Left lobe of liver (tissue), 2 donors: ENCODE measurements at places on chromosomes 1 and 21. TPM values are rescaled to one million over a fixed set of nuclear protein-coding genes. Genes with fewer than 3 reads are reported as not detected.

DISP3 gene
- not detected for total RNA-seq

SLC30A7 gene
- 20.1 TPM for total RNA-seq

AMY2A gene
- total RNA-seq: 0.60 TPM

C1orf56 gene
- total RNA-seq: 4.3 TPM

CELA2B gene
- 0.83 TPM for total RNA-seq

AQP10 gene
- total RNA-seq: not detected

- DNase-seq: no peak
Measured at GRCh38 chr1:153030895-153031294, at the start of gene SPRR1B. Gene SPRR1B, plus strand, starts transcription at chr1:153031203. Its CDS starts 1,143 bp downstream, at chr1:153032346.

DNA sequence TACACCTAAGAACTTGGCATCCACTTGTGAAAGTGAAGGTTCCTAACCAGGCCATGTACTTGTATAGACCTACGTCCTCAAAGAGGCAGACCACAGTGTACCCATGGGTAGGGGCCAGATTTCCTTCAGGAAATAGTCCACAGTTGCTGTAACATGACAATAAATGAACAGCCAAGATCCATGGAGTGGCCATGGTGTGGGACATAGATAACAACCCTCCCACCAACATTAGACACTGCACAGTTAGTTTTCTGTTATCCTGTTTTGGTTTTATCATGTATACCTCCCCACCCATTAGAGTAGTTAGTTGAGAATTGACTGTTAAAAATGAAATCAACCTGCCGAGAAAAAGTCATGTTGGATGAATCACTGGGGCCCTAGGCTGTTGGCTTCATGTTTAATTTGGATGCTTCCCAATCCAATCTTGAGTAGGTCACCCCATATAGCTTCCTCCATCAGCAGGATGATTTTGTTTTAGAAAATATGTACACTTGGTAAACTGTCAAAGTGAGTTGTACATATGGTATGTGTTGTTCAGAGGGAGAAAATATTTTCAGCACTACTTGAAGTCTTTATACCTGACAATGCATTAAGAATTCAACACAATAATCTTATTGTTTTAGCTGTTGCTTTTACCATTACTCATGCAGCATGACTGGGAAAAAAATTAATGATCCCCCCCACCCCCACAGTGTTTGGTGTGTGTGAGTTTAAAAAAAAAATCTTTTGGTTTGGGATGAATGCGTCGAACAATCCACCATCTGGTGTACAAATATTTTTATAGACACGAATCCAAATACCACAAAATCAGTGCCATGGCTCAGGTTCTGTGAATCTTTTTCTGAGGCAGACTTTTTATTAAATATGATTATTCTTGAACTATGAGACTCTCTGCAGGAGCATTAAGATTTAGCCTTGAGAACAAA, 88.3 kb upstream of the ARHGAP29 start:
- no peak for DNase-seq

GRCh38 chr1:7339953-7340352, 431.1 kb upstream of the VAMP3 start:
- DNase-seq: no peak

DNA sequence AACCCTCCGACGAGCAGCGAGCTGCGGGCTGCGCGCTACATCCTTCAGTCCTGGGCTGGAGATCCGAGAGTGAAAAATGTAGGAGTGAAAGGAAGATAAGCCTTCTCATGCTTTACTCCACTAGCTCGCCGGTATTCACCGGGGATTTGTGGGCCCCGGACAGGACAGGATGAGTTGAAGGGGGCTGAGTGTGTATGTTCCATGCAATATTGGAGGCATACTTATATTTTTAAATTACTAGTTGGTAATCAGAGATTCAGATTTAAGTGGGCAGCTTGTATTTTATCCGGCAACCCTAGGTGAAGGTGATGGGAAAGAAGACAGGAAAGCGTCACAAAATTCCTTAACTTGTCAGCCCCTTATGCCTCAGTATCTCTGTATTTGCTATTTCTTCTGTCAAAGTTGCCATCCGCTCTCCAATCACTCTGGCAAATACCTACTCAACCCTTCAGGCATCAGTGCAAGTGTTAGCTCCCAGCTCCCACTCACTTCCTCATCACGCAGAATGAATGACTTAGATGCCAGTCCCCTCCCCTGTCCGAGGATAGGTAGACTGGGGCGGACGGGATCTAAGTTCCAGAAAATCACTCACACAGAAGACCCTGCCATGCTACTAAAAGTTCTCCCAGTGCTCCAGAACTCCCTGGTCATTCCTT, 503 bp upstream of the PIGM start:
- no peak for DNase-seq

GRCh38 chr1:99264201-99265021, at the start of gene PLPPR4:
Gene PLPPR4, plus strand, starts transcription at chr1:99264492. Its CDS starts 102 bp downstream, at chr1:99264594.
- DNase-seq: peak; percentile 54

DNA sequence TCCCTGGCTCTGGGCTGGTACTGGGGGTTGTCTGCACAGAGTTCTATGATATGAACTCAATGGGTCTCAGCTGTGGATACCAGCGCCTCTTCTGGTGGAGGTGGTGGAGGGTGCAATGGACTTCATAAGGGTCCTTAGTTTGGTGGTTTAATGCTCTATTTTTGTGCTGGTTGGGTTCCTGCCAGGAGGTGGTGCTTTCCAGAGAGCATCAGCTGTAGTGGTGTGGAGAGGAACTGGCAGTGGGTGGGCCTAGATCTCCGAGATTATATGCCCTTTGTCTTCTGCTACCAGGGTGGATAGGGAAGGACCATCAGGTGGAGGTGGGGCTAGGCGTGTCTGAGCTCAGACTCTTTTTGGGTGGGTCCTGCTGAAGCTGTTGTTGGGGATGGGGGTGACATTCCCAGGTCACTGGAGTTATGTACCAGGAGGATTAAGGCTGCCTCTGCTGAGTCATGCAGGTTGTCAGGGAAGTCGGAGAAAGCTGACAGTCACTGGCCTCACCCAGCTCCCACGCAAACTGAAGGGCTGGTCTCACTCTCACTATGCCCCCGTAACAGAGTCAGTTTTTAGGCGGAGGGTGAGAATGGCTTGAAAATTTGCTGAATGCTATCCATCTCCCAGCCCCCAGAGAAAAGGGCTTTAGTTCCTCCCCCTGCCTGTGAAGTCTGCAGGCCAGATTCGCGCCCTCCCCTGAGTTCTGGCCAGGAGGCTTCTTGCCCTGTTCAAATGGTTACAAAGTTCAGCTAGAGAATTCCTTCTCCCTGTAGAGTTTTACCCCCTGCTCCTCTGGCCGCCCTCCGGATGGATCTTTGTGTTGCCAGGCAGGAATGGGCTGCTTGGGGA, 902.9 kb downstream of the LTN1 start:
- no peak for DNase-seq

GRCh38 chr1:225849925-225850324, 32.3 kb downstream of the TMEM63A start:
- peak; percentile 69 for DNase-seq
